AG10803 (cell line): ENCODE measurements at places on chromosomes 11 and 22.

DNA sequence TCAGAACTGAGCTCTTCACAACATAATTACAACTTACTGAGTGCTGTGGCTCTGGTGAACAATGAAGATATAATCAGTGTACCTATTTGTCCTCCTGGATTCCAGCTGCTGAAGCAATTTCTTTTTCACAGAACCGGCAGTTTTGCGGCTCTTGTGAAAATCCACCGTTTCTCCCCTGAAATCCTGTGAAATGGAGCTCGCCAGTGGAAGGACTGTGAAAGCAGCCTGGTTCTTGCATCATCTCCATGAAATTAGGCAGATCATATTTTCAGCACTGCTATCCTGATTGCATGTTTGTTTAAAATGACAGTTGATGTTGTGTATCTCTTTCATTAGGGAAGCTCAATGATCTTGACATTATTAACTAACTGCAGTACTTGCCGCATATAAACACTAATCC is 120.2 kb upstream of the SNX19 start:
- no peak for DNase-seq

DNA sequence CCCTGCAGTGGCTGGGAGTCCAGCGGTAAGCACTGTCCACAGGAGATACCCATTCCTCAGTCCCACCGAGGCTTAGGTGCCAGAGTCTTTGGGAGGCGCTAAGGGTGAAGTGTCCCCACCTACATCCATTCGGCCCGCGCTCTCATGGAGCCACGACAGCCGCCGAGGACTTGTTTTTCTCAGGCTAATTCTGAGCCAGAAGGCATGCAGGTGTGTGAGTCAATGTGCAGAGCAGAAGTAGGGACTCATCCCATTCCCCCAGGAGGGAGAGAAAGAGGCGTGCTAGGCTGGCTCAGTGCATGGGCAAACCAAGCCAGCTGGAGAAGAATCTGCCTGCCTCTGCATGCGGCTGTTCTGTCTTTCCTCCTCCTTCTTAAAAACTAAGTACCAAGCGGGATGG is 46.6 kb downstream of the KCNC1 start:
- no peak for DNase-seq

GRCh38 chr11:13259374-13259773 is 18.2 kb upstream of the BMAL1 start:
- no peak for DNase-seq

GRCh38 chr11:75239531-75240290 is 863 bp upstream of the TPBGL start:
- DNase-seq, result no peak

DNA sequence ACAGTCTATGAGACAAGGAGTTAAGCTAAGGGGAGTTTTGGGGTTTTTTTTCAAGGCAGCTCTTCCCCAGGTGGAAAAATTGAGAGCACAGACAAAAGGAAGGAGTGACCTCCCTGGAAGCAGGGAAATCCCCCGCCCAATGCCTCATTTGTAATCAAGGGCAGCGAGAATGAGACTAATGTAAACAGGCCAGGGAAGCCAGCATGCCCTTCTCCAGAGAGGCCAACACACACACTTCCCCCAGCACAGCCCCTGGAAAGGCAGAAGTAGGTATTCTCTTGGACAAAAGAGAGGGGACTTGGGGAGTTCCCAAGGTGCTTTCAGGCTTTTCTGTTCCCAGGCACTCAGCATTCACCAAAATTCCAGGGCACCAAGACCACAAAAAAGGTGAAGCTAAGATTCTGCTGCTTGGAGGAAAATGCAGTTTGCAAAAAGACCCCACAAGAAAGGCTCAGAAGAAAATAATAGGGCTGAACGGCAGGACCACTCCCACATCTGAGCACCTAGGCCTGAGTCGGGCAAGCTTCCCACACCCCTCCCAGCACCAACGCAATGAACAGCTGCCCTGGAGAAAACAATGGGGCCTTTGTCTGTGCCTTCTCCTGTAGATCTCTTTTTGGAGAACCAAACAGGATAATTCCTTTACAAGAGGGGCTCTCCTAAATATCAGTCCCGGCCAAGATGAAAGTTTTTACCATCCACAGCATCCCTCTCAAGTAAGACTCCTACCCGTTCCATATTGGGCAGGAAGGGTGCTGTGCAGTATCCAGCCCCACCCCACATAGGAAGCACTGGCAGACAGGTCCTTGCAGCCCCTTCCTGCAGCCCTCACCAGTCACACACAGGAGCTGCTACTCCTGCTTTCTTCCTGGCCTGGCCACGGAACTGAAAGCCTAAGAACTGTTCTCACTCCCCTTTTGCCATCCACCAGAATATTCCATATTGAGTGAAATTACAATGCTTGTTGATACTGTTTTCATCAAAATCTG is 70.7 kb upstream of the AKIP1 start:
- DNase-seq, result peak; percentile 13

DNA sequence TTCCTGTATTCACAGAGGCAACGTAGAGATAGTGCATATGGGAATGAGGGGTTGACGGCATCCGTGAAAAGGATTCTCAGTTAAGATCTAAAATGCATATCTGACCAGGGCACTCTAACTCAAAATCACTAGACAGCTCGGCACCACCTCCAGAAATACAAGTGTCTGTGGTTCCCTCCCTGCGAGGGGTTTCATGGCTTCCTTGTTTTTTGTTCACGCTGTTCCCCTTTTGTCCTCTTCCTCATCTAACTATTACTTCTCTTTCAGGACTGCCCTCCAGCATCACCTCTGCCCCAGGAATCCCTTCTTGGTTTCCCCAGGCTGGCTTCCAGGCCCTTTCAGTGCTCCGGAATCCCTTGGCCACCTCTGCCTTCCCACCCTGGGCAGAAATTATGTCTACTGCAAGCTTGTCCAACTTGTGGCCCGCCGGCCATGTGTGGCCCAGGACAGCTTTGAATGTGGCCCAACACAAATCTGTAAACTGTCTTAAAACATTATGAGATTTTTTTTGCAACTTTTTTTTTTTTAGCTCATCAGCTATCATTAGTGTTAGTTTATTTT is 159.9 kb downstream of the FBXO7 start:
- DNase-seq, result no peak

- no peak for DNase-seq
Observed at GRCh38 chr22:40531951-40532900, 104.3 kb downstream of the MRTFA start.

- DNase-seq, result no peak
Observed at GRCh38 chr11:38648604-38649003, 2050.6 kb upstream of the RAG2 start.

DNA sequence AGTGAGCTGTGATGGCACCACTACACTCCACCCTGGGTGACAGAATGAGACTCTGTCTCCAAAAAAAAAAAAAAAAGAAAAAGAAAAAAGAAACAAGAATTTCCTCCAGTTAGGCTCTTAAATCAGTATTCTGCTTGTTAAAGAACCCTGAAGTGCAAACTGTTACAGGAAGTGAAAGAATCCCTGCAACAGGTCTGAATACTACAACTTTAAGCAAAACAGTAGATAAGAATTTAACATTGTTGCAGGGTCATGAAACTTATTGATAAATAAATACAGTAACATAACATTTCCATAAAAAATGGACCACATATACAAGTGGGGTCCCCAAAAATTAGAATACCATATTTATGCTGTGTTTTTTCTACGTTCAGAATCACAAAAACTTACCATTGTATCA is 35.8 kb downstream of the FCHSD2 start:
- DNase-seq, result no peak

GRCh38 chr22:46916886-46917770 is 154.7 kb downstream of the TBC1D22A start:
- DNase-seq, result no peak

DNA sequence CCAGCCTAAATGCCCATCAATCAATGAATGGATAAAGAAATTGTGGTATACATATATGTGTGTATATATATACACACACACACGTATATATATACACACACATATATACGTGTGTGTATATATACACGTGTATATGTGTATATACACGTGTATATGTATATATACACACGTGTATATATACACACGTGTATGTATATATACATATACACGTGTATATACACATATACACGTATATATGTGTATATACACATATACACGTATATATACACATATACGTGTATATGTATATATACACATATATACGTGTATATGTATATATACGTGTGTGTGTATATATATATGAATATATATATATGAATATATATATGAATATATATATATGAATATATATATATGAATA is 54.1 kb downstream of the C2CD3 start:
- no peak for DNase-seq

DNA sequence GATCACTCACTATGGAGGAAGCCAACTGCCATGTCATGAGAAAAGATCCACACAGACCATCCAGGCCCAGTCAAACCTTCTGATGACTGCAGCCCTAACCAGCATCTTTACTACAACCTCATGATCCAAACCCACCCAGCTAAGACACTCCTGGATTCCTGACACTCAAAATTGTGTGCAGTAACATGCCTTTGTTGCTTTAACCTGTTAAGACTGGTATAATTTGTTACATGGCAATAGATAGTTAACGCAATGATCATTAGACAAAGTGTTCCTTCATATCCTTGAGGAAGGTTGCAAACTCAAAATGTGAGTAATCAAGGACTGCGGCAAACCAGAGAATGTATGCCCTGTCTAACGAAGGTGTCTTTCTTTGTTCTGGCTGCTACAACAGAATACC is 47.1 kb upstream of the CSNK2A3 start:
- no peak for DNase-seq

- no peak for DNase-seq
Observed at GRCh38 chr11:94544646-94545263, 1.0 kb downstream of the FUT4 start.

- no peak for DNase-seq
Observed at GRCh38 chr22:47201186-47201995, 438.9 kb downstream of the TBC1D22A start.

- DNase-seq, result no peak
Observed at GRCh38 chr22:18905540-18906409, at the start of gene DGCR6. Gene DGCR6 (plus strand): TSS chr22:18906320. CDS start chr22:18906375, 55 bp downstream.

- DNase-seq, result no peak
Observed at GRCh38 chr22:28102151-28102812, 183.2 kb upstream of the PITPNB start.

GRCh38 chr11:130785380-130786116 is 130.7 kb downstream of the SNX19 start:
- DNase-seq, result peak; percentile 53

DNA sequence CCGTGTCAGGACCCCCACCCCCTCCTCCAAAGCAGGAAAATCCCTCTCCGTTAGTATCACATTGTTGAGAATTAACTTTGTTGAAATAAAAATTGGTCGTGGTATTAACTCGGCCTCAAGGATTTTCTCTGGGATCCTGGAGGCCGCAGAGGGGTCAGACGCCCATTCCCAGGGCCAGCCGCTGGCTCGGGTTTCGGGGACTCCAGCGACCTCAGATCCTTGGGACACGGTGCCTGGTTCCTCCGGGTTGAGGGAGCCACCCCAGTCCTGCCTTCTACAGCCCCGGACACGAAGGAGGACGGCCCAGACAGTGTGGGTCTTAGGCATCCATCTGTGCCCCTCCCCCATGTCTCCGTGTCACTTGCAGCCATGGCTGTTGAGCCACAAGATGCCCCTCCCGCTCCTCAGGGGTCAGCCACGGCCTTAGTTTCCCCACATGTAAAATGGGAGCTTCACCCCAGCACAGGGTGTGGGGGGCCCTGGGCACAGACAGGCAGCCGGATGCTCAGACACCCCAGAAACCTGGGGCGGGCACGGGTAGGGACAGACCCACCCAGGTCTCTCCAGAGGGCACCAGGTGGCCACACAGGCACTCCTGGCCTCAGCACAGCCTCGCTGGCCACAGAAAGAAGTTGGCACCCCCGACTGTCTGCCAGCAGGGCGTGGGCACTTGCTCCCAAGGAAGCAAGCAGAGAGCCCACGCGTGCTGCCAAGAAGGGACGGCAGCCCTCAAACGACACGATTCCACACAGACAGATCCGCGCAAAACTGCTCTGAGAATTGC is 15.5 kb downstream of the GP1BB start:
- DNase-seq, result no peak

DNA sequence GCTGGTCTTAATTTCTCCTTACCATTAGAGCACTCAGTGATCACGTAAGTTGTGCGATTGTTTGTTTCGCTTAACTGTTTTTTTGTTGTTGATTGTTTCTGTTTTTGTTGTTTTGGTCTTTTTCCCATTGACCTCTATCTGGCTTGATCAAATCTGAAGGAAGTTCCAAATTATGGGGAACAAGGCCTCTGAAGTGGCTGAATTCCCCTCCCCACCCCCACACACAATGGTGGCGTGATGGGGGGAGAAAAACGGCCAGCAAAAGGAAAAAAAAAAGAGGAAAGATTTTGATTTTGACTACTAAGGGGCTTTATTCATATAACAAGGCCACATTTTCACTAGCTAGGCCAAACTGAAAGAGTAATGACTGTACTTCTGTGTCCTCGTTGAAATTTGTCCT is 53.6 kb downstream of the OSBPL5 start:
- no peak for DNase-seq

GRCh38 chr11:102812188-102812587 is 14.2 kb upstream of the MMP1 start:
- no peak for DNase-seq

DNA sequence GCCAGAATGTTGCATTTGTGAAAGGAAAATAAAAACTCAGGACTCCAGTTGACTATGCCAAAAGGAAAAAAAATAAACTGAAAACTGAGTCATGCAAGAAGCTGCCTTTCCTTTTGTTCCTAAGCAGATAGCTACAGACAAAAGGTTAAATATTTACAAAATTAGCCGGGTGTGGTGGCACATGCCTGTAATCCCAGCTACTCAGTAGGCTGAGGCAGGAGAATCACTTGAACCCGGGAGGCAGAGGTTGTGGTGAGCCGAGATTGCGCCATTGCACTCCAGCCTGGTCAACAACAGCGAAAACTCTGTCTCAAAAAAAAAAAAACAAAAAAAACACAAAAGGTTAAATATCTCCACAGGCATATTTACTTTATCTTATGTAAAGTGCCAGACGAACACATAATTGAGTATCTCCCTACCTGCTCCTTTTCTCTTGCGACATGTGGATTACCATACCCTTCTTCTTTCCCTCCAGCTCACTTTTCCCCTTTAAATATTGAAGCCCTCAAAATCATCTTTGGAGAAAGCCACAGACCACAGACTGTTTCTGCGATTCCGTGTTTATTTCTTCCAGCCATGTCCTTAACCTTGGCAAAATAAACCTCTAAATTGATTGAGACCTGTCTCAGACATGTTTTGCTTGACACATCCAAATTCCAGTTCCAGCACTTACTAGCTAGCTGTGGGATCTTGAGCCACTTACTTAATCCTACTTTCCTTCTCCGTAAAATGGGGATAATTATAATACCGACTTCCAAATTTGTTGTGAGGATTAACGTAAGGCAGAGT is 2.3 kb upstream of the SMPD1 start:
- no peak for DNase-seq

GRCh38 chr11:83046621-83047172 is 25.0 kb downstream of the RAB30 start:
- DNase-seq, result peak; percentile 57

GRCh38 chr11:115707180-115707905 is 203.1 kb upstream of the CADM1 start:
- no peak for DNase-seq

DNA sequence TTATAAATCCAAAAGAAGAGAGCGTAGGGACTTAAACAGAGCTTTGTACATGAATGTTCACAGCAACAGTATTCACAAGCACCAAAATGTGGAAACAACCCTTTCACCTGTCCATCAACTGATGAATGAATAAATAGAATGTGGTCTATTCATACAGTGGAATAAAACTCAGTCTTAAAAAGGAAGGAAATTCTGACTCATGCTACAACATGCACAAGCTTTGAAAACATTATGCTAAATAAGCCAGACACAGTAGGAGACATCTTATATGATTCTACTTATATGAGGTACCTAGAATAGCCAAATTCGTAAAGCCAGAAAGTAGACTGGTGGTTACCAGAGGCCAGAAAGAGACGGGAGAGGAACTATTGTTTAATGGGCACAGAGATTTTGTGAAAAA is 74.3 kb downstream of the SHANK2 start:
- DNase-seq, result no peak

GRCh38 chr22:39175353-39176142 is 23.1 kb upstream of the CBX7 start:
- DNase-seq, result no peak
